ENCODE measurements at places on chromosomes 12 and 14.

DNA sequence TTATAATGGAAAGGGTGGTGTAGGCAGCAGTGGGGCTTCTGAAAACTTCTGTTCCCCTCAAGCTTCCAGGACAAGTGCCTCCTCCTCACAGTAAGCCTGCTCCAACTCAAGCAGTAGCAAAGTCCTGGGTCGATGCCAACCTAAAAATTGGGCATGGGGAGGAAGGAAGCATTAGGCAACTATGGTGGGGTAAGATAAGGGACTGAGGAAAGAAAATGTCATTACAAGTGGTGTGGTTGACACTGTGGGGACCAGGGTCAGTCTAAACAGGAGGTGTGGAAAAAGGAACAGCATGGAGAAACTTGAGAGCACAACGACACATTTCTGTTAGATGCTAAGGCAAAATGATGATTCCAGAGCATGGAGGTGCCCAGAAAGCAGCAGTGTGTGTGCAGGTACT, 34.9 kb downstream of the WIF1 start:
- no peak for DNase-seq

- DNase-seq, result no peak
Observed at GRCh38 chr14:84492685-84493084, 1037.3 kb upstream of the FLRT2 start.

DNA sequence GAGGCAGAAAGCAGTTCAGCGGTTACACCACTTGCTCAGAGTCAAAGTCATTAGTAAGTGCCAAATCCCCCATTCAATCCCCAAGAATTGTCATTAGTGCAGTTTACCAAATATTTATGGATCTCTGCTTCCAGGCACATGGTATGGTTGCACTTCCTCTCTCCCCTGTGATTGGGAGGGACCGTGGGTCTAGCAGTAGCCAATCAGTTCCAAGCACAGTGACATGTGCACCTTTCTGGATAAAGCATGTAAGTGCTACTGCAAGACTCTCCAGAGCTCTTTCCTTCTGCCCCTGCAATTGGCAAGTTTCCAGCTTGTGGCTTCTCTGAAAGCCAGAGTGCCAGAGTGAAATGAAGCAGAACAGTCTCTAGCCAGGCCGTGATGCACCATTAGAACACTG, 85.3 kb upstream of the FLRT2 start:
- DNase-seq, result no peak

- no peak for DNase-seq
Observed at GRCh38 chr14:60904381-60904780, 76.5 kb downstream of the TRMT5 start.

- DNase-seq, result no peak
Observed at GRCh38 chr12:131349397-131350127, 361.3 kb upstream of the SFSWAP start.

- DNase-seq, result no peak
Observed at GRCh38 chr14:96930526-96930925, 133.3 kb downstream of the VRK1 start.

DNA sequence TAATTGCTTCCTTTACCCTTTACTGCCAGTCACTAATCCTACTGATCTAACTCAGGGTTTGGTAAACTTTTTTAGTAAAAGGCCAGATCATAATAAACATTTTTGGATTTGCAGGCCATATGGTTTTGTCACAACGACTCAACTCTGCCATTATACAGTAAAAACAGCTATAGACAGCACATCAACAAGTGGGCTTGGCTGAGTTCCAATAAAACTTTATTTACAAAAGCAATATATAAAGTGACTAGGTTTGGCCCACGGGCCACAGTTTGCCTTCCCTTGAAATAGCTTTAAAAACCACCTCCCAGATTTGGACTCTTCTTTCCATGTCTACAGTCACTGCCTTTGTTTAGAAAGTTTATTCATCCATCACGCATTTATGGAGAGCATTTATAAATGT, 146.9 kb downstream of the NTF3 start:
- no peak for DNase-seq

DNA sequence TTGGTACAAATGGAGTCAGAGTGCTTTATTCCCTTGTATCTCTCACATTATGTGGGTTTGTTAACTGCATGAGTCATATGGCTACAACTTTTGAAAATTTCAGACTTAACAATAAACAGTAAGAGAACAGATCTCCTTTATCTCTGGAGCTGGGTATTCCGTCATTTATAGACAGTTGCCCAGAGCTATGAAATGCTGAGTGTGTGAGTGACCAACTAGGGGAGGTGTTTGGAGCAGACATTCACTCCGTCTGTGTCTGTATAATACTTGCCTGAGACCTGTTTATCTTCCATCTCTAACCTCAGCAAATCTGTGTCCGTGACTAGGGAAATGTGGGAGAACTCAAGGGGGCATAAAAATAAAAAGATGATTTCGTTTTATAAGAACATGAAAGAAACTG, 279.9 kb upstream of the FAR2 start:
- DNase-seq, result no peak

Data from NCI-H748 treated with DMSO at 0.1 percent for 48 hours (cell line).